ENCODE measurements at places on chromosomes 6 and 20. TPM values are rescaled to one million over a fixed set of nuclear protein-coding genes. Genes with fewer than 3 reads are reported as not detected.
A peak's percentile ranks its signal among the peaks of the same experiment; 100 is the strongest.

- DNase-seq: peak; percentile 11
Observed at GRCh38 chr6:85923013-85923430, 280.3 kb upstream of the SYNCRIP start.

GRCh38 chr6:44276667-44277640 lies 6.7 kb downstream of the TMEM151B start:
- DNase-seq: peak; percentile 14

DNA sequence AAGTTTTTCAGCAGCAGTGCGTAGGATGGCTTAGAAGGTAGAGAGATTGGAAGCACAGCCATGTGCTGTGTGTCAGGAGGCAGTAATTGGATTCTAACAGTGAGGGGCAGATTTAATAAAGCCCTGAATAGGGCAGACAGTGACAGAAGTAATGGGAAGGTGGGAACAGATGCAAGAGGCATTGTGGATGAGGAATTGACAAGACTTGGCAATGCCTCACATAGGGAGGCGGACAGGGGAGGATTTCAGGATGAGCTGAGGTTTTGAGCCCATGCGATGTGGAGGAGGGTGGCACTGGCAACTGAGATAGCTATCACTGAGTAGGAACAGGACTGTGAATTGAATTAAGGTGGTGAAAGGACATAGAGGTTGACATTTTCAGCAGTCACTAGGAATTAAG lies 262.2 kb upstream of the FLRT3 start:
- no peak for DNase-seq

DNA sequence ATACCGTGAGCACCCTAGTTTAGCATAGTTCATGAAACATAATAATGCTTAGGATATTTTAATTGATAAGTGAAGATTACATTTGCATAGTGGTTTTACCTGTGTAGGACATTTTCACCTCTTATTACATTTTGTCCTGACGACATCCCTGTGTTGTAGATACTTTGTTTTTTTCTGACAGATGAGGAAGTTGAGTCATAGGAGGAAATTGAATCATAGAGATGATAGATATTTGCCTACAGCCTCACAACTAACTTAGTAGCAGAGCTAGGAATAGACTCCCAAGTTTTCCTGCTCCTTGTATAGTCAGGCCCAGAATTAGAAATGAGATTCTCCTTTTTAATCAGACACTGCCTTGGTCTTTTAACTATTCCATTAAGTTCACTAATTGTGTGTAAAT lies 100.5 kb upstream of the SUPT3H start:
- DNase-seq: no peak

DNA sequence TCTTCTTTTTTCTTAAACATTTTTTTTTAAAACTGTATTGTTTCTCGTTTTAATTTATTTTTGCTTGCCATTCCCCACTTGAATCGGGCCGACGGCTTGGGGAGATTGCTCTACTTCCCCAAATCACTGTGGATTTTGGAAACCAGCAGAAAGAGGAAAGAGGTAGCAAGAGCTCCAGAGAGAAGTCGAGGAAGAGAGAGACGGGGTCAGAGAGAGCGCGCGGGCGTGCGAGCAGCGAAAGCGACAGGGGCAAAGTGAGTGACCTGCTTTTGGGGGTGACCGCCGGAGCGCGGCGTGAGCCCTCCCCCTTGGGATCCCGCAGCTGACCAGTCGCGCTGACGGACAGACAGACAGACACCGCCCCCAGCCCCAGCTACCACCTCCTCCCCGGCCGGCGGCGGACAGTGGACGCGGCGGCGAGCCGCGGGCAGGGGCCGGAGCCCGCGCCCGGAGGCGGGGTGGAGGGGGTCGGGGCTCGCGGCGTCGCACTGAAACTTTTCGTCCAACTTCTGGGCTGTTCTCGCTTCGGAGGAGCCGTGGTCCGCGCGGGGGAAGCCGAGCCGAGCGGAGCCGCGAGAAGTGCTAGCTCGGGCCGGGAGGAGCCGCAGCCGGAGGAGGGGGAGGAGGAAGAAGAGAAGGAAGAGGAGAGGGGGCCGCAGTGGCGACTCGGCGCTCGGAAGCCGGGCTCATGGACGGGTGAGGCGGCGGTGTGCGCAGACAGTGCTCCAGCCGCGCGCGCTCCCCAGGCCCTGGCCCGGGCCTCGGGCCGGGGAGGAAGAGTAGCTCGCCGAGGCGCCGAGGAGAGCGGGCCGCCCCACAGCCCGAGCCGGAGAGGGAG lies 580 bp downstream of the VEGFA start:
- DNase-seq: no peak

DNA sequence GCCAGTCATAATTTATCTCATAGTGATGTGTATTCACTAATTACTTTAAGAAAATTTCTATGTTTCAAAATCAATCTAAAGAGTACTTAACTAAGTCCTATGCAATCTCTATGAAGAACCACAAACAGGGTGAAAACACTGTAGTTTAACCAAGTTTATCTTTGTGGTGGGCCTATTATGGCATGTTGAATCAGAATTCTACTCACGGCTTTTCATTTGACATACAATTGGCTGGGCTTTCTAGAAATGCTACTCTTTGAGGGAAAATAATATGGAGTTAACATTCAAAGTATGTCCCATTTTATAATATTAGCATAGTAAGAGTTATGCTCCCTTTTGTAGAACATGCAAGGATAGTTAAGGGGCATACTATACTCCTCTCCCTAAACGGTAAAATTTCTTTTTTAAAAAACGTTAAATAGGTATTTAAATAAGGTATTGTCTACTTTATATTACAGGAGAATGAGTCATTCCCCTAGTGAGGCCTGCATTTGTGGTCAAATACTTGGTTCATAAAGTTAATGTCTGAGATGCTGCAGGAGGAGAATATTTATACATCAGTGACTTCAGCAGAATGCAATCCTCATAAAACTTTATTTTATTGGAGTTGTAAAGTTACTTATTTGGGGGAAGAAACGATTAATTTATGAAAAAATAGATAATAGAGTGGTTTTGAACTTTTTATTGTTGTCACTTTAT lies 1.8 kb downstream of the MOXD1 start:
- DNase-seq: no peak

GRCh38 chr20:33296206-33296605 lies 13.2 kb downstream of the BPIFB1 start:
- DNase-seq: no peak

DNA sequence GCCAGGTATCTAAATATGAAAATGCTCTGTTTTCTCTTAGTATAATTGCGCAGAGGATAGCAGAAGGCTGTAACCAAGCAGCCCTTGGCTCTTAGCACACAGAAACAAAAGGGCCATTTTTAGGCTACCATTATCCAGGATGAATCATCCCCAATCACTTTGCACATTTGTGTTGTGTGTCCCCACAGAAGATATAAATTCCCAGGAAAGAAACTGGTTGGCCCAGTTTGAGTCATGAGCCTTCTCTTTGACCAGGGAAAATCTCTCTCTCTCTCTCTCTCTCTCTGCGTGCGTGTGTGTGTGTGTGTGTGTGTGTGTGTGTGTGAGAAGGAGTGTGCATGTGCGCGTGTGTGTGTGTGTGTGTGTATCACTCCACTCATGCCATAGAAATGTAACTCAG lies 178.5 kb downstream of the FRK start:
- no peak for DNase-seq

GRCh38 chr6:16180696-16181438 lies 52.0 kb downstream of the MYLIP start:
- DNase-seq: no peak

- DNase-seq: no peak
Observed at GRCh38 chr6:63427951-63428350, 108.2 kb upstream of the LGSN start.

DNA sequence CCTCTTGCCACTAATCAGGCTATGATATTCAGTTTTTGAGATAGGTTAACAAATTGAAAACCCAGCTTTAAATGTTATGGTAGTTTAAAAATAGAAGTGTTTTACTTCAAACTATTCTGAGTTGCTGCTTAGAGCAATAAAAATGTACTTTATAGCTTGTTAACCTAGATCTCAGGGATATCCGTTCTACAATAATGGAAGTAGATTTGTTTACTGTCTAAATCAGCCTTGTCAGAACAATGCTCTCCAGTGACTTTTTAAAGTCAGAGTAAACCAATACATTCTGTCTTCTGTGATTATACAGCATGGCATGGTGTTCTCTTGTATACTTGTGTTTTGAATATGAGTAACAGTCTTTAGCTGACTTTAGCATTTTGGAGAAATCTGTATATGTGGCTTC lies 161.5 kb downstream of the PACRG start:
- DNase-seq: no peak

DNA sequence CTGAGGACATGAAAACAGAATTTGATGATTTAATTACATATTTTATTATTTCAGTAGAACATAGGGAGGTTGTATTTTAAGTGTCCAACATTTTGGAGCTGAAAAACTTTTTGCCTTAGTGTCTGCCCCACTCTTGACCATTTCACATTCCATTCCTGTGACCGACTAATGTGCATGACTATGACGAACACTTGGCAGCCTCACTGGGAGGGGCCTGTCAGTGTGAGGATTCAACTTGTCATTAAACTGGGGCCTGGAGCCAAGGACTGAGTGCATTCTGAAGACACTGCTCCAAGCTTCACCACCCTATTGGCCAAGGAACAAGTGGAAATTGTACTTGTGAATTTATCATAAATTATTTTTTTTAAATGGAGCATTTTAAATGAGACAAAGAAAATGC lies 661.3 kb downstream of the BCKDHB start:
- no peak for DNase-seq

- no peak for DNase-seq
Observed at GRCh38 chr6:158784505-158784904, 34.7 kb downstream of the EZR start.

- no peak for DNase-seq
Observed at GRCh38 chr20:63807654-63808053, 23.4 kb downstream of the ZBTB46 start.

DNA sequence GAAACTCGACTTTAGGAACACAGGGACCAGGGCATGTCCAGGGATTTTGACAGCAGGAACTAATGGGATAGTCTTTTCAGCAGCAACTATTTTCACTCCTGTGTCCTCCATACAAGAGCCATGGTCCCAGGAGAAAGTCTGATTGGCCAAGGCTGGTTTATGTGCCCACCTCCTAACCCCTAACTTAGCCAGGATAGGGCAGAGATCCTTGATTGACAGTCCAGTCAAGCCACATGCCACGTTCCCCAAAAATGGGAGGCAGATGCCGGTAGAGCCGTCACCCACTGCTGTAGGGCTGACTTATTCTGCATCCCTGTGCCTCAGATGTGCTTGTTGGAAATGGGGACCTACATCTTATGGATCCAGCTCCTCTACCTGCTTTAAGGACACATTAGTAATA lies 22.3 kb downstream of the SLC2A10 start:
- no peak for DNase-seq

DNA sequence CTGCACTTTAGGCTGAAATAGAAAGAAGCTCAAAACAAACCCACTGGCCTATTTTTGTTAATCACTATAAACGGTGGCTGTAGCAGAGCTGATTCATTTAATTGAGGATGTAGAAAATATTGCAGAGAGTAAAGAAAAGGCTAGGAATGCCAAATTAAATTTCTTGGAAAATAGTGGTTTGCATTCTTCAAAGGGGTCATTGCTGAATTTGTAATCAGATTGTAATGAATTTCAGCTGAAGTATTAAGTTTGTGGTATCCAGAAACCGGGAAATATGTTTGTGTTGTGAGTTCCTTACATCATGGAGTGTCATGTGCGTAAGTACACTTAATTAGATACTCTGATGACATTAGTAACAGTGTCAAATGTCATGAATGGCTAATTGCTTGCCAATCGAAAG lies 203.0 kb downstream of the SAMD5 start:
- no peak for DNase-seq

GRCh38 chr6:132122871-132123270 lies 171.7 kb upstream of the CCN2 start:
- no peak for DNase-seq

- no peak for DNase-seq
Observed at GRCh38 chr6:87903323-87903722, 144.3 kb upstream of the SPACA1 start.

DNA sequence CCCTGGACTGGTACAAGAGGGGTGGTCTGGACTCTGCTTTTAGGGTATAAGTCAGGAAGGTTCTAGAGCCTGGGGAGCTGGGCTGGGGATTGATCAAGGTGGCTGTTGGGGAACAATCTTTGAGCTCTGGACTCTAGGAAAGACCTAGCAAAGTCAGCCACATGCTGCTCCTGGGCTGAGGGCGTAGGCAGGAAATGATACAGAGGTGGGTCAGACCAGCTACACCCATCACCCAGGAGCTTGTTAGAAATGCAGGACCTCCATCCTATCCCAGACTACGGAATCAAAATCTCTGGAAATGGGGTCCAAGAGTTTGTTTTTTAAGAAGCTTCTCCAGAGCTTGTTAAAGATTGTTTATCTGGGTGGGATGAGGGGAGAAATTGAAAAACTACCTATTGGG lies 9.4 kb downstream of the ADTRP start:
- DNase-seq: no peak

GRCh38 chr20:63061051-63061770 lies 54.4 kb upstream of the BHLHE23 start:
- no peak for DNase-seq

Gene EYS
- not detected for total RNA-seq

Gene LMBRD1
- total RNA-seq: 94.0 TPM

Gene PAX1
- not detected for total RNA-seq

Gene SSTR4
- total RNA-seq: not detected

Gene LY86
- 68.7 TPM for total RNA-seq

Gene MYB
- total RNA-seq: 1.4 TPM

Gene TNFAIP3
- total RNA-seq: 92.2 TPM

Gene MAP1LC3A
- 3.5 TPM for total RNA-seq
